ENCODE measurements at places on chromosomes 4 and X.
A peak's percentile ranks its signal among the peaks of the same experiment; 100 is the strongest.

GRCh38 chr4:304969-305680 is at the start of gene ZNF732:
ZNF732 (minus strand) TSS chr4:305474; CDS start chr4:305310, 164 bp downstream.
- DNase-seq = no peak

GRCh38 chr4:108861334-108861733 is 98.5 kb upstream of the ETNPPL start:
- DNase-seq = no peak

DNA sequence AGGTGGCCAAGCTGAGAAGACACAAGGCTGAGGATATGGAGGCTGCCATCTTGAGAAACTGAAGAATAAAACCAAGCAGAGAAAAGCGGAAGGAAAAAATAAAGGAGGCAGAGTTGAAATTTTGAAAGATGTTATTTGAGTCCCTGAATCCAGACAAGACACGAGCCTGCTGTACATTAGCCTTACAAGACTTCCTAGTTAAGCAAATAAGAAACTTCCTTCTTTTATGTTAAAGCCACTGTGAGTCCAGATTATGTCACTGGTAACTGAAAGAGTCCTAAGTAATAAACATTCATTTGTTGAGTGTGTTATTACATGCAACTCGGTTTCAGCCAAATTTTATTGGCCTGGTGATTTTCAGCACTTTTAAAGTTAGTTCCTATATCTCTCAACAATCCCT is 30.4 kb downstream of the DRD5 start:
- no peak for DNase-seq

GRCh38 chrX:114787061-114787460 is 203.2 kb downstream of the HTR2C start:
- no peak for DNase-seq

DNA sequence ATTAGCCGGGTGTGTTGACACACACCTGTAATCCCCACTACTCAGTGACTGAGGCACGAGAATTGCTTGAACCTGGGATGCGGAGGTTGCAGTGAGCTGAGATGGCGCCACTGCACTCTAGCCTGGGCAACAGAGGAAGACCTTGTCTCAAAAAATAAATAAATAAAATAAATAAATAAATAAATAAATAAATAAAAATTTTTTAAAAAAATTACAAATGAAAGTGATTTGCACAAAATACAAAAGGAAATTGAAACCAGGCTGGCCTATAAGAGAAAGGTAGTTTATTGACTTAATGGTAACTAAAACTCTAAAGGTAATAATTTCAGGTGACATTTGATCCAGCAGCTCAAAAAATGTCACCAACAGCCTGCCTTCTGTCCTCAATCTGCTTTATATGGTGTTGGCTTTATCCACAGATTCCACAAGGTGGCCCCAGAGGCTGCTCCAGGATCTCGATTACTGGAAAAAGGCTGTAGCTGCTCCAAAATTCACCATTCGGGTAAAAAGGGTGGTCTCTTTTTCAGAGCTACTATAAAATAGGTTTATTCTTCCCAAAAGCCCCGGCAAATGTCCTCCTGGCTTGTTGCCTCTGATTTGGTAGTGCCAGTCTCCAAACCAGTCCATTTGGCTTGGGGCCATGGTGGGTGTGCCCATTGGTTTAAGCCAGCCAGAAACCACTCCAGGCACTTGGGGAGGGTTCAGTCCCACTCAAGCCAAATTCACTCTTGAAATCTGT is 61.4 kb upstream of the TRIM2 start:
- DNase-seq = peak; percentile 65

GRCh38 chr4:101420661-101421060 is 73.3 kb upstream of the PPP3CA start:
- DNase-seq = no peak

DNA sequence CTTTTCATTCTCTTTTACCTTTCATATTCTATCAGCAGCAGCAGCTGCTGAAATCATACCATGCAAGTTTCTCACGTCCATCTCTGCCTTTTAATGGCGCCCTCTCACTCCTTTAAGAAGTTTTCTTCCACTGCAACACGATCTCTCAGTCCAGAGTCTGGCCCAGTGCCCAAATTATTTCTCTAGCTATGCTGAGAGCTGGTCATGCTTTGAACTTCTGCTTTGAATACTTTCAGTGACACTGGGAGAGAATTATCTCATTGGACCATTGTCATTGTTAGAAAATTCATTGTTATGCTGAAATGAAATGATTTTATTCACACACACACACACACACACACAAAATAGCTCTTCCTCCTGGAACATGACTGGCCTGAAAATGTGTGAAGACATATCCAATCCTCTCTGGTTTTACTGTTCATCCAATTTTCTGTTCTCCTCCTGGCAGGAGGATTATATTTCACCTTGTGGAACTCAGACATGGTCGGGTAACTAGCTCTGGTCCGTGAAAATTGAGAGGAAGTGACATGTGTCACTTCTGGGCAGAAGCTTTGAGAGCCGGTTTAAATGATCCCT is 1.3 kb upstream of the PDHA1 start:
- no peak for DNase-seq

DNA sequence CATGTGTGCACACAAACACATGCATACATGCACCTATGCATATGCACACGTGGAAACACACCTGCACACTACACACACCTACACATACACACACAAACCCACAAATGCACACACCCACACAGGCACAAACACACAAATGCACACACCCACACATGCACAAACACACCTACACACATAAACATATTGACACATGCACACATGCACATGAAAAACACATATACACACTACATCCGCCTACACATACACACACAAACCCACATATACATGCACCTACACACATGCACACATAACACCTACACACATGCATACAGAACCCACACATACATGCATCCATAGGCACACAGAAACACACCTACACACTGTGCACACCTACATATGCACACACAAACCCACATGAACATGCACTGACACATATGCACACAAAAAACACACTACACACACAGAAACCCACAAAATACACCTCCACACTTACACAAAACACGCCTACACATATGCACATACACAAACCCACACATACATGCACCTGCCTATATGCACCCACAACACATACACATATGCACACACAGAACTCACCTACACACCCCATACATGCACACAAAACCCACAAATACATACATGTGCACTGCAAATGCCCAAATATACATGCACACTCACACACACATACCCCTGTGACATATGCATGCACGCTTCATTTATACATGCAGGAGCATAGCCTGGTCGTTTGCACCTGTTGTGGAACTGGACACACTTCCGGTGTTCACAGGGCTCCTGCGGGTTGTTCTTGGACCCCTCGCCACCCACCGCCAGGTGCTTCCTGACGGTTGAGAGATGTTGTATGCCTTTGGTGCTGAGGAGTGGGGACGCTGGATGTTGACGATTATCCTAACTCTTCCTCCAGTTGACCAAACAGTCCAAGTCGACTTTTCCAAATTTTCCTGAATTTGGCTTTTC is 22.1 kb downstream of the CD99 start:
- no peak for DNase-seq

DNA sequence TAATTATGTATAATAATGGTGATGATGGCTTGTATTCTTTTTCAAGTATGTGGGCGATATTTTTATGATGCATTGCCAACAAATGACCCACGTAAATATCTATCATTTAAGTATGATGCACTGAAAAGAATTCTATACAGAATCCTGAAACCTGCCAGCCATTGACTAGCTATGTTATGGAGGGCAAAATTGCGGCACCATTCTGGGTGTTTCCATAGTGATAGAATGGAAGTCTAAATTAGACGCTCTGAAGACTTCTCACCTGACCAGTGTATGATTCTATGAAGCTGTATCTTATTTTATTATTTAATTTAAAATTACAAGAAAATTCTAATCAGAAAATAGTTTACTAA is 677 bp upstream of the CENPC start:
- no peak for DNase-seq

DNA sequence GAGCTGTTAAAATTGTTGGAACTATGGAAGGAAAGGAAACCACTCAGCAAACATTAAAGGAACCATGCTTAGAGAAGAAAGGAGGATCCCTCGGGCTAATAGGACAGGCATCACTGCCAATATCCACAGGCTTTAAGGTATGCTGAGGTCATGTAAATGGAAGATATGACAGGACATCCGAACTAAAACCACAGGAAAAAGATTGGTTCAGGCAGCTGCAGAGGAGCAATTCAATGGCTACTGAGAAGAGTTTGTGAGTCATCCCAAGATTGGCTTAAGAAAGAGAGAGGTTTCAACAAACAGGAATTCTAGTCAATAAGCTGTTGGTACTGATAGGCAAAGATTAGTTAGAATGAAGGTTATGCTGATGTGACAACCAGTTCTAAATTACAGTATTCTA is 106.4 kb upstream of the FAM241A start:
- DNase-seq = no peak

- DNase-seq = no peak
Observed at GRCh38 chr4:156336511-156336910, 382.8 kb upstream of the CTSO start.

- no peak for DNase-seq
Observed at GRCh38 chr4:41379230-41379629, 122.5 kb downstream of the UCHL1 start.

- no peak for DNase-seq
Observed at GRCh38 chr4:169037506-169037905, 27.5 kb upstream of the CBR4 start.

DNA sequence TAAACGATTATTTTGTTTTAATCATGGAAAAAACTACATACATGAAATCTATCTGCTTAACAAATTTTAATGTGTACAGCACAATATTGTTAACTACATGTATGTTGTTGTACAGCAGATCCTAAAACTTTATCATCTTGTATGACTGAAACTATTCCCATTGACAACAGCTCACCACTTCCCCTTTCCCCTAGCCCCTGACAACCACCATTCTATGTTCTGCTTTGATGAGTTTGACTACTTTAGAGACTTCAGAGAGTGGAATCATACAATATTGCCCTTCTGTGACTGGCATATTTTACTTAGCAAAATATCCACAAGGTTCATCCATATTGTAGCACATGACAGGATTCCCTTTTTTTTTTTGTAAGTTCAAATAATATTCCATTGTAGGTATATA is 185.9 kb downstream of the CFAP299 start:
- DNase-seq = no peak

GRCh38 chr4:153824501-153824900 is 35.6 kb upstream of the SFRP2 start:
- DNase-seq = no peak

DNA sequence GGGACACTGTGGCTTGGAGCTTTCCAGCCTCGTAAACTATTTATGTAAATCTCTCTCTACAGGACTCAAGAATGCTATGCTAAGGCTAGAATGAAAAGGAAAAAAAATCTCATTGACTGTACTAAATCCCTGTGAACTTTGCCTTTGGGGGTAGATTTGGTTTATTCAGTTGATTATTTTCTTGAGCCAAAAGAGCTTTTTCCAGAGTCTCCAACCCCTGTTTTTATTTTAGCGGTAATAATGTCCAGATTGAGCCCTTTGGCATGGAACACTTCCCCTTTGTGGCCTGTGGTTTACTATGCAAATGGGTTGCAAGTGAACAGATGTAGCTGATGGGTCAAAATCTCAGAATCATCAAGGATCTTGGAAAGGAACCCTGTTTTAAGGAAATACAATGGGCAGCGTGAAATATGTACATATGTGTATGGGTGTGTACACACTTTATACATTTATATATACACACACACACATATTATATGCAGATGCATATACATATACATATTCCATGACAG is 72.9 kb downstream of the FAM9B start:
- no peak for DNase-seq

- DNase-seq = no peak
Observed at GRCh38 chrX:53412446-53412845, 10.0 kb downstream of the SMC1A start.

GRCh38 chrX:50200907-50201306 is at the start of gene AKAP4:
AKAP4 (minus strand) TSS chrX:50201007; CDS start chrX:50200889, 118 bp downstream.
- no peak for DNase-seq

DNA sequence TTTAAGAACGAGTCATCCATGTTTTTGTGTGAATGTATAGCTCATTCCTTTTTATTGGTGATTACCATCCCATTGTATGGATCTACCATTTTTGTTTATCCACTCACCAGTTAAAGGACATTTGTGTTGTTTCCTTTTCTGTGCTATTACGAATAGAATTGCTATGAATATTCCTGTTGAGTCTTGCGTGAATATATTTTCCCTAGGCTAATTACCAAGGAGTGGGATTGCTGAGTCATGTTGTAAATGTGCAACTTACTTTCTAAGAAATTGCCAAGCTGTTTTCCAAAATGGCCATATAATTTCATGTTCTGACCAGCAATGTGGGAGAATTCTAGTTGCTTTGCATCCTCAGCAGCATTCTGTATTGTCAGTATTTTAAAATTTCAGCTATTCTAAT is 51.3 kb downstream of the YIPF6 start:
- DNase-seq = no peak

DNA sequence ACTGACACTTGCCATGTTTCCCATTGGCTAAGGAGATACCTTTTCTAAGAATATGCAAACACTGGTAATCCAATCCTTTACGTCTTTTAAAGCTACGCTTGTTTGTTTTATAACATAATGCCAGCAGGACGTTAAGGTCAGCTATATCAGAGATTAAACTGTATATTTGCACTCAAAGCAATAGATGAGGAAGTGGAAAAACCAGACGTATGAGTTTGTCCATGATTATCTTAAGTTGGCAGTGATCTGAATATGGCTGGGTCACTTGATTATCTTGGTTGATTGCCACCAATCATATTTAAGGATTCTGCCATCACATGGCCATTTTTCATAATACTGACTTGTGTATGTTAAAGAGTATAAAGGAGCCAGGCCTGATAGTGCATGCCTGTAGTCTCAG is 19.4 kb downstream of the TMSB4X start:
- no peak for DNase-seq

DNA sequence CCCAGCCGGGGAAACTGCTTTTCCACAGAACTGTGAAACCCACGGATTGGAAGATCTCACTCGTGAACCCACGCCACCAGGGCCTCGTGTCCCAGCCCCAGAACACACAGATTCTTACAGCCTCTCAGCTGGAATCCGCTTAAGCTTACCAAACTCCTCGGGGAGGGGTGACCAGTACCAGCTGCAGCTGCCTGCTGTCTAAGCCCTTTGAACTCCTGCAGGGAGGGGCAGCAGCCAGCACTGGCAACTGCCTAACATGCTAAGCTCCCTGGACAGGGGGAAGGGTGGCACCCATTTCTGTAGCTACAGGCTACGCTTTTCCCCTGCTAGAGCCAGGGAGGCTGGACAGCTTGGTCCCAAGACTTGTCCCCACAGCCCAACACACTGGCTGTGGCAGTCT is 38.4 kb downstream of the TBL1X start:
- DNase-seq = no peak

- DNase-seq = peak; percentile 21
Observed at GRCh38 chr4:186067757-186068385, 1.1 kb upstream of the TLR3 start.

GRCh38 chrX:131279617-131280016 is 9.5 kb downstream of the IGSF1 start:
- DNase-seq = no peak
